Inflammatory macrophage treated with lipopolysaccharide for 4 hours (primary cell): ENCODE measurements at places on chromosomes 1 and 21.

DNA sequence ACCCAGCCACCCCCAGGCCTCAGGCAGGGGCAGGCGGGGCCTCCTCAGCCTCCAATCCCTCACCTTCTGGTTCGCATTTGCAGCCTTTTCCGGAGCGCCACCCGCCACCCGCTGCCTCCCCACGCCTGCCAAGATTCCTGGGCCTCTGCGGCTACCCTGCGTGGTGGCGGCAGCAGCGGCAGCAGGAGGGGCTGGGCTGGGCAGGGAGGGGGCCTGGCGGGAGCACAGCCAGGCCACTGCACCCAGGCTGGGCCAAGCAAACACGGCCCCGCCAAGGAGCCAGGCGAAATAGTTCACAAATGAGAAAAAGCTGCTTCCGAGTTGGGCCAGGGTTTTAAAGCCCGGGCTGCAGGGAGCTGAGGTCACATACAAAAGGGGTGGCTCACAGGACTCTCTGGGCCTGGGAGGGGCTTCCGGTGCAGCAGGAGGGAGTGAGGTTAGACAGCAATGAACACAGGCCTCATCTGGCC, 9.8 kb downstream of the COL8A2 start:
- no peak for DNase-seq

GRCh38 chr1:47867438-47868347, 129.5 kb downstream of the TRABD2B start:
- DNase-seq = no peak

DNA sequence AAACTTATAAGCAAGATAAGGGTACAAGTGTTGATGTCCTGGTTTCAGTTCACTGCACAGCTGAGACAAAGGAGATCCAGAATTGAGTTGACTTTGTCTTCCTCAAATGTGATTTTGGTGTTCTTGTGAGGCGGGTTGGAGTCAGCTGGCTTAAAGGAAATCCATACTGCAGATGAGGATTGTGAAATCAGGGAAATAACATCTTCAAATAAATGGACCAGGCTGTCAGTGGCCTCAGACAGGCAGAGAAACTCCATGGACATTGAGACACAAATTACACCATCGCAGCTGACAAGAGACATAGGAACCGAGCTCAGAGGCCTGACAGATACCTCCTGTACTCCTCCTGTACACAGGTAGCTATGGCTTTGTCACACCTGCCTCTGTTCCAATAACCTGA, 27.0 kb upstream of the REG4 start:
- DNase-seq = peak; percentile 91

DNA sequence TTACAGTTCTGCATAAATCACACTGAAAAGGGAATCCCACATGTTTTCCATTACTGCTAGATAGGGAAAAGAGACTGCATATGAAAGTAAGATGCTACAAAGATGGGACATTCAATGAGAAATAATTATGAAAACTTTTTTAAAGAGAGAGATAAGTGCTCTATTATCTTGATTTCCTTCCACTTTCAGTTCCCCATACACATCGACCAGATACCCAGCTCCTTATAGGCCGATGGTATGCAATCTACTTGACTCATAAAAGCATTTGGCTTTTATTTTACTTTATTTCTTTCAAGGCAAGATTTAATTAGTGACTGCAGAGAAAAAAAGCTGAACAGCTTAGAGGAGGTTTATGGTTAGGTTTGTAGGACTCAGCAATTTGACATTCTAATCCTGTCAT, 13.1 kb downstream of the BRINP2 start:
- DNase-seq = no peak

GRCh38 chr1:25581764-25582163, 34.8 kb upstream of the MAN1C1 start:
- no peak for DNase-seq

DNA sequence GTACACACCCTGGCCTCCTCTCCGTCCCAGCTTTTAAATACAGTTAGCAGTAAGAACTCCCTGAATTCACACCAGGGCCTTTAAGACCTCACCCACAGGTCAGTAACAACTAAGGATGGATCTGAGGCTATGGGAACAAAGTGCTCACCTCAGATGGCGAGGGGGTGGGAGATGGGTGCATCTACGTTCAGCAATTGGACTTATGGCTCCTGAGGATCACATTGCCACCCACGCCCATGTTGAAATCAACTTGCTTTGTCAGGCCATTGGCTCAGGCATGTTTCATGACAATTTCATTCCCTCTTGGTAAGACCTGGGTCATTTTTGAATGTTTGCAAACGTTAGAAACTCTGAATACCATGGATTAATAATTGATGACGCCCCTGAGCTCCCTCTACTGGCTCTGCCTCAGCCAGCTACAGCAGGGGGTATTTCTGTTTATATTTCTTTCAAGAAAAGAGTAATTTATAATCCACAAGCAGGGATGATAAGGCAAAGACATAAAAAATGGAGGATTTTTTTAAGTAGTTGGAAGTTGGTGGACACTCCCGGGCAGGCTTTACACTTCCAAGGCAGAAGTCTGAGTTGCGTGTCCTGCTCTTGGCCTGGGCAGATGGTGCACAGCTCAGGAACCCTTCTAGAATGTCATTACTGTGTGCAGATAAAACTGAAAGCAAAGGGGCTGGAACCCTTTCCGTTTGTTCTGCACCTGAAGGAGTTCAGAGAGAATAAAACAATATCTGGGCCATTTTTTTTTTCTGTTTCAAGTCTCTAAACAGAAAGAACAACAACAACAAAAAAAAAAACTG, 13.7 kb upstream of the LBR start:
- DNase-seq = peak; percentile 39

DNA sequence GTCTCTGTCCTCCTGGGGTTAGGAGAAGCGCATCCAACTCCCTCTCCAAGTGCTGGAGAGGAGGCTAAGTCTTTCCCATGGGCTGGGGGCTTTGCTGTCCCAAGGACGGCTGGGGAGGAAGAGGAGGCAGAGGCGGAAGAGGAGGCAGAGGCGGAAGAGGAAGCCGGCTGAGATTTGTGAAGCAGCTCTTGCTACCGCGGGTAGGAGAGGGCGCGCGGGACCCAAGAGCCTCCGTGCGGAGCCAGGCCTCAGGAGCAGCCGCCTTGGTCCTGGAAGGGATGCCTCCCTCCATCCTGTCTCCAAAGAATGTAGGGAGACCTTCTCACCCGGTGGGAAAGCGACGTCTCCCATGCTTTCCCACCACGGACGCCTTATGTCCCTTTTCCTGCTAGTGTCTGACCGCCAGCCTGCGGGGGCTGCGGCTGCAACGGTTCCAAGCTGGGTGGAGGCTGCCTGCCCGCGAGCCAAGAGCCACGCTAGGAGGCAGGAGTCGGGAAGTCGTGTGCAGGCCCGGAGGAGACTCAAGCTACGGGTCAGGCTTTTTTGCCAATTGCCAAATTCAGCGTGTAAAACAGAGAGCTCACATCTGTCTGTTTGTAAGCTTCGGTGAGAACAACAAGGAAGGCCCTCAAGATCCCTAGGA, 320.3 kb downstream of the FAM72C start:
- no peak for DNase-seq

DNA sequence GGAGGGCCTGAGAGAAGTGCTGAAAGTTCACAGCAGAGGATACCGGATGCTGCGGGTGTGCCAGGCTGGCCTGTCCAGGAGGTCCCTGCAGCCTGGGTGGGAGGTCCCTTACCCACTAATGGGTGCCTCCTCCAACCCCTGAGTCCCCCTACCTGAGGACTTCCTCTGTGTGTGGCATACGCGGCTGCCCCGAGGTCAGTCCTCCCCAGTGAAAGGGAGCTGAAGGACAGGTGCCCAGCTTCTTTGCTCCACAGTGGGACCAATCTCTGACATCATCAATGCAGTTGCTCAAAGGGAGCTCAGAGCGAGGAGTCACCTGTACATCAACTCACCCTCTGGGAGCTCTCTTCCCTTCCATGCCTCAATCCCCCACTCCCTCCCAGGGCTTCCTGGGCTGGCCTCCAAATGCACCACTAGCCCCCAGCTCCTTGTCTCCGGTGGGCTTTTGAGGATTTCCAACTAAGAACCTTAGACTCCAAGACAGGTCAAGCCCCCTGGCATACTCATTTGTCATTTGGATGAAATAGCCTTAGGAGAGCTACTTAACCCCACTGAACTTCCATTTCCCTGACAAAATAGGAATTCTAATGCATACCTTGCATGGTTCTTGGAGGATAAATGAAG, 53.9 kb downstream of the PDE9A start:
- no peak for DNase-seq

DNA sequence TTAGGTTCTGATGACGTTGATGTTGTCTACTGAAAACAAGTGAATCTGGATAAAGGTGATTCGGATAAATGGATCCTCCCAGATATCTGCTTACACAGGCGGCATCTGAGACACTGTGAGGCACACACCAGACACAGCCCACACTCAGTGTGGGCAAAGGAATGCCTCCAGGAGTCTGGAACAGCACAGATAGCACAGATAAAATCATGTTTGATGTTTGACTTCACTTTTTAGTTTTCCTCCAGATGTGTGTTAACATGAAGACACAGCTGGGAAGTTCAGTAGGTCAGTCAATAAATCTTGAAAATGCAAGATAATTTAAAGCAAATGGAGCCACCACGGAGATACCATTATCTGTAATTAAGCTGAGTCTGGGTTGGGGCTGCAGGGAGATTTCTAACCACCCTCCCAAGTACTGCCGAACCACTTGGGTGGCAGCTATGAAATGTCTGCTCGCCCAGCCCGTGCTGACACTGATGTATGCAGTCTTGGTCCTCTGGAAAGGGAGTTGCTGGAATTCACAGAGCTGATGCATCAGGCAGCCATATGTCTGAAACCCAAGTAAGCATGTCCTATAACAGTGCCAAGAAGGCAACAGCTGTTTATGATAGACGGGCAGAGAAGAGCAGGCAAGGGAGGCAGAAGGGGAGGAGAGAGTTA, 11.7 kb downstream of the CAPN9 start:
- DNase-seq = no peak

GRCh38 chr1:50661626-50662025, 238.4 kb upstream of the DMRTA2 start:
- DNase-seq = no peak

- DNase-seq = no peak
Measured at GRCh38 chr1:17161926-17162800, 42.8 kb upstream of the PADI1 start.

DNA sequence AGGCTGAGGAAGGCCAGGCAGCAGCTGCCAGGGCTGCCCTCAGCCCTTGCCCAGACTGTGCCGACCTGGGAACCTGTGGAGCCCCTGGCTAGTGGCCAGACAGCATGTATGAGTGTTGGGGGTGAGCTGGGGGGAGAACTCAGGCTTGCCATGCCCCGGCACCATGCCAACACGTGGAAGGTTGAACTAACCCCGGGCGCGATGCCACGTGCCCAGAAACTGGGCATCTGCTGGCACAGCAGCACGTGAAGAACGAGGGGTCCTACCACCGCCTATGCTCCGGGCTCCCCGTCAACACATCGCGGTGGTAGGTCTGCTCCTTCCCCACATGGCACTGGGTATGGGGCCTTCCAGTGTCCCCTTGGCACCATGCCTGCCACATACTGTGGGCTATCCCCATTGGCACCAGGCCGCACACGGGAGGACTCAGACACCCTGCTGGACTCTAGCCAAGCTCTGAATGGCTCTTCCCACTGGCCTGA, 68.7 kb downstream of the CASZ1 start:
- no peak for DNase-seq

DNA sequence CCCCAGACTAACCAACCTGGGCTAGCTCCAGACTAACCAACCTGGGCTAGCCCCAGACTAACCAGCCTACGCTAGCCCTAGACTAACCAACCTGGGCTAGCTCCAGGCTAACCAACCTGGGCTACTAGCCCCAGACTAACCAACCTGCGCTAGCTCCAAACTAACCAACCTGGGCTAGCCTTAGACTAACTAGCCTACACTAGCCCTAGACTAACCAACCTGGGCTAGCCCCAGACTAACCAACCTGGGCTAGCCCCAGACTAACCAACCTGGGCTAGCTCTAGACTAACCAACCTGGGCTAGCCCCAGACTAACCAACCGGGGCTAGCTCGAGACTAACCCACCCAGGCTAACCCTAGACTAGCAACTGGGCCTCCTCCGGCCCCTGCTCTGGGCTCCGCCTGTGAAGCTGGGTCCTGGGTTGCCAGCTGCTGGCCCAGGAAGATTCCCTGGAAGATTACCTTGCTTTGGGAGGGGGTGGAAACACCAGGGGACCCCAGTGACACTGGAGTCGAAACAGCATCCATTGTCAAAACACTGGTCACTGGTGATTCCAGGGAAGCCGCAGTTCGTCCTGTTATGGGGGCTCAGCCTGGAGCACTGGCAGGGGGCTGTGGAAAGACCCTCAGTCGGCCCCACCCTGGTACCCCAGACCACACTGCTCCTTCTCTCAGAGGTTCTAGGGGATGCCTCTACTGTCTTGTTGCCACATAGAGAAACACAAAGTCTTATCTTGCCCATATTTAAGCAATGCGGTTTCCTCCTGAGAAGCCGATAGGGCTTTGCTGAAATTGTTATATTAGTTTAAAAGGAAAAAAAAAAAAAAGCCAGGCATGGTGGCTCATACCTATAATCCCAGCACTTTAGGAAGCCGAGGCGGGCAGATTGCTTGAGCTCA, 1.1 kb downstream of the TFF2 start:
- DNase-seq = no peak

GRCh38 chr1:44436401-44437106, 31.5 kb downstream of the RNF220 start:
- DNase-seq = peak; percentile 19

- no peak for DNase-seq
Measured at GRCh38 chr1:205182930-205183329, 28.6 kb downstream of the DSTYK start.

DNA sequence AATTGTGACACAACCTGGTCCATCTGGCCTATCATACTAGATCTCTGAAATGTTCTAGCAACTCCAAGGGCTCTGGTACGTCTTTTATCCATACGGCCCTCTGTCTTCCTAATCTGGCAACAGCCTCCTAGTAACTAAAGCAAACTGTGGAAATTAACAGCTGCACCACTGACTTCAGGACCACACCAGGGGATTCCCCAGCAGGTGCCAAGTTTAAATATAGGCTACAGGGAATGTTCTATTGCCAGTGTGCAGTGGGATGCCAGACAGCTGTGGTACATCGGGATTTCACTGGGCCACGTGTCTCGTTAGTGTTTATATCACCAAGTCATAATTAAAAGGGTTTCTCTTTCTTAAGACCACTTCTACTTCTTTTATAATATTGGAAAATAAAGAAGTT, 94.3 kb downstream of the RGS2 start:
- DNase-seq = no peak

GRCh38 chr1:118688891-118689290, 299.3 kb downstream of the TBX15 start:
- DNase-seq = no peak

DNA sequence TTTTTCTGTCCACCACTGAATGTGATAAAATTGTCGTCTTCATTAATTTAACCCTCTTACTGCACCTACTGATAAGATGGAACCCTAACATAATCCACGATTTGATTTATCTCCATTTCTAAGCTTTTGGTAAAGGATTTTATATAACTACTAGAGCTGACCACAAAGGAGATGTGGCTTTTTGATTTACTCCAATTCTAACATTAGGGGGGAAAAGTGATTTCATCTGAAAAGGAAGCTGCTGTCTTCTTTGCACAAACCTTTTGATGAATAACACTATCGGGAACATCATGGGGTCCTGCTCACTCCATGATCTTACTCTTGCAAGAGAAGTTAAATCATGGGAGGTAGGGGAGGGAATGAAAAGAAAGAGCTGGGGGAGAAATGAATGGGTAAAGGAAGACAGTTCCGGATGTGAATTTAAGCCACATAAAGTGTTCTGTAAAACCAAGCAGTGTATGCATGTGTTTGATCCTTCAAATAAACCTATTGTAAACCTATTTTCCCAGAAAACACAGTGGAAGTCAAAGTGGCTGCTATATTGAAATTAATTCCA, 161.8 kb downstream of the GABPA start:
- no peak for DNase-seq

GRCh38 chr1:156508205-156508954, 7.8 kb upstream of the MEF2D start:
- peak; percentile 65 for DNase-seq

GRCh38 chr1:176794897-176795508, 332.0 kb downstream of the PAPPA2 start:
- DNase-seq = no peak
